Stimulated activated CD4-positive, alpha-beta T cell treated with anti-CD3 and anti-CD28 coated beads, TNF-alpha, amount 100 ng/mL, for 1 hour (primary cell): ENCODE measurements at places on chromosomes 2 and 18.

DNA sequence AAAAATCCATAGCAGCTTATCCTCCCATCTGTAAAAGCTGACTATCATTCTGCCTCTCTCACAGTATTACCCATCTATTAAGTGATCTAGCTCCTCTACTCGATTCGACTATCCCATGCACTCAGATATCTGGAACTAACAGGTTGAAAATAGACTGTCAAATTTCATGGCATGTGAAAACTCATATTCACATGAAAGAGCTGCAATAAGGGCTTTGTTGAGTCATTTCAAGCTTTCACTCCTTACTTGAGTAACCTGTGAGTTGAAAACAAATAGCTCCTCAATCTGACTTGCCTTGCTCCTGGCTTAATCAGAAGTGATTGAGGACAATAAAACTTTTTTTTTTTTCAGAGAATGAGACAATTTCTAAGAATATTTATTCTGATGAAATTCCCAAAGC lies 192.4 kb upstream of the ERBB4 start:
- DNase-seq: no peak

DNA sequence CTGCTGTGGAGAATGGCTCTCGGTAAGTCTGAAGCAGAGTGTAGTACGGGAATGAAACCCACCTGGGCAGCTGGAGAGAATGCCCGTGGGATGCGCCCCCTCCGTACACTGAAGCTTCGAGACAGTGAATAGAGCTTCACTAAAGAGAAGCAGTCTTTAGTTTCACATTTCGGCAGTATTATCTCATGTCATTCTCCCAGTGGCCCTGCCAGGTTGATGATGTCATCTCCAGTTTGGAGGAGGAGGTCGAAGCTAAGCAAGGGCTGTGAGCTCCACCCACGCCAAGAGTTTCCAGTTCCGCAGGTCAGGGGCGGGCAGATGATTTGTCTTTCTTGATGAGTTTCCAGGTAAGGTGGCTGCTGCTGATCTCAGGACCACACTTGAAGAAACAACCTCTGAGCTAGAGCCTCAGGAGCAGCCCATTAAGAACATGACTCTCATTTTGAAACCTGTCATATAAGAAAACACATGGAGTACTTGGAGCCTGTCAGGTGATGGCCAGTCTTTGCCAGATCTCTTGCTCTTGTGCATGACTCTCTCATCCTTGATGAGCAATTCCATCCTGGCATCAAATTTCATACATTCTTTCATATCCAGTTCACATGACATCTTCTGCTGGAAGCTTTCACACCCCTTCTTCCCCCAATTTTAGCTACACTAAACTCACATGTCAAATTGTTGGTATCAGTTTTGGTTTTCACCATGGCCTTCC lies 475.0 kb downstream of the RNF144A start:
- no peak for DNase-seq

DNA sequence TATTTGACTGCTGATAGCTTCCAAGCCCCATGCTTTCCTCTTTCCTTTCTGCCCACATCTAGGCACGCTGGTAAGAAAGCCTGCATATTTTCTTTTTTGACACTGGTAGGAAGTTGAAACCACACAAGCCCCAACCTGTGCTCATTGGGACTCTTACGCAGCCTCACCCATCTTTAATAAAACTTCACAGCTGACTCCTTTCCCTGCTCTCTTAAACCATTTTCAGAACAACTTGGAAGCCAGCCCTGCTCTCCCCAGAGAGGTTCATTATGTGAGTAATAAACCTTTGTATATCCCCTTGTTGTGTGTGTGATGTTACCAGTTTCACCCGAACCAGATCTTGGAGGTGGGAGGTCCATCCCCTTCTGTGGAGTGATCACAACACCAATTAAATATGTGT lies 268.4 kb downstream of the GPD2 start:
- no peak for DNase-seq

- no peak for DNase-seq
Measured at GRCh38 chr2:70895998-70896764, 39.5 kb upstream of the ATP6V1B1 start.

DNA sequence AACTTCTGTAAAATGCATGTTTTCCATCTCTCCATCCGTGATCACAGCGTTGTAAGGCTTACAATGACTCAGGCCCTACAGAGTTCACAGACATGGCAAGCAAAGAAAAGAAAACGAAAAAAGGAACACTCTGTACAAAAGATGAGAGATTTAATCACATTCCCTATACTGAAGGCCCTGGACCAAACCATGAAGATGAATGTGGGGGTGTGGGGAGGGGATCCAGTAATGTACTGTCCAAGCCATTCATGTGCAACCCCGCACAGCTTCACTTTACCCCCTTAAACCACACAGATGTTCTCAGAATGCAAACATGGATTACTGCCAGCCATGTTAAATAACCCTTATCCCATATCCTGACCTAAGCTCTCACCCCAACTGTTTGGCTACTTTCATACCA lies 391.1 kb downstream of the NCKAP5 start:
- no peak for DNase-seq

DNA sequence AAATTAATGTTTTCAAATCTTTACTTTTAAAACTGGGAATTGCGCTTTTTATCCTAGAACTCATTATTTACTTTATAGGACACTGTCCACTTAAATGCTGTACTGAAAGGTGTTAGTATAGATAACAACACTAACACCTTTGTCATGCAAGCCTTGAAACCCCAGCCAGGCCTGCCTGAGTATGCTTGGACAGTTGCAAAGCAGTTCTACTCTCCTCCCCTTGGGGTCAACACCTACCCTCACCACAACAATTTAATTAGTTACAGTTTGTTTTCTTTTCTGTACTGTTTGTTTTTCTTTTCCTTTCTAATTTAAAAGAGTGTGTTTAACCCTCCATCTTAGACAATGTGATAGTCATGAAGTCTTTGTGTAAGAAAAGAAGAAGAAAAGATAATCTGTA lies 18.9 kb upstream of the FAM98A start:
- DNase-seq: no peak

DNA sequence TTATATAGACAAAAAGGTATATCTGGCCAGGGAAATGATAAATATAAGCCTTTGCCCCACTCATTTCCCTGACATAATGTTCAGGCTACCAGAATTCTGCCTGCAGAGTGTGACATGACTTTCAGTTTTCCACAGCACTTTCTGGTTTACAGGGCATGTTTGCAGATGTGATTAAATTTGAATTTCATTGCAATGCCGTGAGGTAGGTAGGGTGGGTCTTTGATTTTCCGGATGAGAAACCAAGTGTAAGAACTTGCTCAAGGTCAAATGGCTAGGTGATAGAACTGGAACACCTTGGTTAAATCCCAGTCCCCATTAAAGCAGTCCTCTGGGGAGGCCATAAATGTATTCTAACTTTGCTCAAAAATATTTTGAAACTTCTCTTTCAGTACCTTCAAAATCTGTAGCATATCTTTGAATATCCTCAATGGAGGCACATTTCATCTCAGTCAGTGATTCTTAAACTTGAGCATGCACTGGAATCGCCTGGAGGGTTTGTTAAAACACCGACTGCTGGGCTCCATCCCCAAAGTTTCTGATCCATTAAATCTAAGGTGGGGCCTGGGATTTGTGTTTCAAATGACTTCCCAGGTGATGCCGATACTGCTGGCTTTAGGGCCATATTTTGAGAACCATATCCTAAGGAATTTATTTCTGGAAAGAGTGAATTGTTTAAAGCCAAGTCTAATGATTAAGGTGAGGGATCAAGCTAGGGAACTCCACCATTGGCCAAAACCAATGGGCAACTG lies 35.0 kb downstream of the MRPL33 start:
- DNase-seq: no peak

DNA sequence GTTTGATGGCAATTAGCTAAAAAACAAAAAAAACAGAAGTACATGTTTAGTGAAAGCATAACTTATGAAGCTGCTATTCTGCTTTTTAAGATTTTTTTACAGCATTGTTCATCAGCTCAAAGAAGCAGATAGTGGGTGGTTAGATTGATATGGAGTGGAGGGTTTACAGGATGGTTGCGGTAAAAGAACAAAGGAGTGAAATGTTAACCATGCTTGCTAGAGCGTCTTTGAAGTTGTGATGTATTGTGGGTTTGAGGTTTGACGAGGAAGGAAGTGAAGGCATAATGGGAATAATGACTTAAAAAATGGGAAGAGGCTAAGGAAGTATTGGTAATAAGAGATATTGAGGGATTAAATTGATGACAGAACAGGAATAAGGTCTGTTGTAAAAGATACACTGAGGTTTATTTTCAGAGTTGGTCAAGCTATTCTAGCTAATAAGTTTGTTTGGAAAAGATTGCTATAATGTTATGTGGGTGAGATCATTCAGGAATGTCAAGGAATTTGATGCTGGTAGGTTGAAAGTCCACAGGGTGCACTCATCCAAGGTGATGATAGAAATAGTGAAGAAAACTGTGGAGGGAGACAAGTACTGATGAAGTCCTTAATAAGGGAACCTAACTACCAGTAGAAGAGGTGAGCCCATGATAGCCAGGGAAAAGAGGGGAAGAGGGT lies 14.6 kb downstream of the SPOPL start:
- no peak for DNase-seq

DNA sequence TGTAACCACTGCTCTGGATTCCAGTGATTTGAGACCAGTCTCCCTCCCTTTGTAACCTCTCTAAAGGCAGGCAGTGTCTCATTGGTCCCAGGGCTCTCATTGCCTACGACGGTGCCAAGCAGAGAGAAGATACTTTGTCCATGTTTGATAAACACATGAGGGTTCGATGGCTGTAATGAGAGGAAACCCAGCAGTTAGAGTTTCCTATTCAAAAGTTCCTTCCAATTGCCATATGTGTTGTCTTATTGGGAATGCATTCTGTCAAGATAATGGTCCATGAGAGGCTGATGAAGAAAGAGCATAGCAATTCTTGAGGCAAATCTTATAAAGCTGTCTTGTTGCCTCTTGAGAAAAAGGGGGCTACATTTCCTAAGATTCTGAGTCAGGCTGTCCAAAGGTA lies 292.5 kb downstream of the LRRTM1 start:
- DNase-seq: no peak

DNA sequence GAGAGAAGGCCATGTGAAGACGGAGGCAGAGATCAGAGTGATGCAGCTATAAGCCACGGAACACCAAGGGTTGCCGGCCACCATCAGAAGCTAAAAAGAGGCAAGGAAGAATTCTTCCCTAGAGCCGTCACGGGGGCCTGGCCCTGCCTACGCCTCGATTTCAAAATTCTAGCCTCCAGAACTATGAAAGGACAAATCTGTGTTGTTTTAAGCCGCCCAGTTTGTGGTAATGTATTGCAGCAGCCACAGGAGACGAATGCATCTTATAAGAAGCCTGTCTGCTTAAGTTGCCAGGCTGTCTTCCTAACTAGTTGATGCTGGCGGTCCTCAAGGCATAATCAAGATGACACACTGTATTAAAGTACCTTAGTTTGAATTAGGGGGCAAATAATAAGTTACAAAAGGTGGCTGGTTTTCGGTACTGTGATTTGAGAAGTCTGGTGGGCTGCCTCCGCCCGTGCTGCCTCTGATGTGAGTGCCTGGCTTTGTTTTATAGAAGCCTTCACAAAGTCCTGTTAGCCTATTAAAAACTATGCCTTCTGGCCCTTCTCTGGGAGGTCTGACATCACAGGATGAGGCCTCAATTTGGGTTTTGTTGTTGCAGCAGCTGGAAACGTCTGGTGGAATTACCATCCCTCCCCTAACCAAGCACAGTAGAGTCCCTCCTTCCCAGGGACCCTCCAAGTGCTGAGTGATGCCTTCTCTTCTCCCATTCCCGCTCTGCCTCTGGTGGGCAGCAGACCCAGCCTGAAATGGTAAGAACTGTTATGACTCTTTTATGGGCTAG lies 53.6 kb downstream of the SRD5A2 start:
- DNase-seq: no peak

GRCh38 chr18:37483984-37484819 lies 81.4 kb downstream of the CELF4 start:
- no peak for DNase-seq

- no peak for DNase-seq
Measured at GRCh38 chr2:210252699-210253606, 27.7 kb upstream of the ACADL start.

DNA sequence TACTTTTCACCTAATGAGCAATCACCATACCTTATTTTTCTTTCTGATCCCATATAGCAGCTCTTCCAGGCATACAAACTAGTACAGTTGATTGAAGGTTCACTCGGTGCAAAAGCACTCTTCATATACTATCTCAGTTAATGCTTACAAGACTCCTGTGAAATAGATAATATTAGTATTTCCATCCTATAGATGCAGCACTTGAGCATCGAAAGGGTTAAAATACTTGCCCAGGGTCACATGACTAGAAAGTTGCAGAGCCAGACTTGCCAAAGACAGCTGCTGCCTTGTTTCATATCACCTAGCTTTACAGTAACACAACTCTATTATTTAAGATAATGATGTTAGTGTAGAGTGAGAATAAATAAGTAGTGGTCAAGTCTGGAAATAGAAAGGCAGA lies 466.0 kb upstream of the TNP1 start:
- DNase-seq: no peak

- DNase-seq: no peak
Measured at GRCh38 chr18:14997357-14997756, 249.4 kb downstream of the ANKRD30B start.

DNA sequence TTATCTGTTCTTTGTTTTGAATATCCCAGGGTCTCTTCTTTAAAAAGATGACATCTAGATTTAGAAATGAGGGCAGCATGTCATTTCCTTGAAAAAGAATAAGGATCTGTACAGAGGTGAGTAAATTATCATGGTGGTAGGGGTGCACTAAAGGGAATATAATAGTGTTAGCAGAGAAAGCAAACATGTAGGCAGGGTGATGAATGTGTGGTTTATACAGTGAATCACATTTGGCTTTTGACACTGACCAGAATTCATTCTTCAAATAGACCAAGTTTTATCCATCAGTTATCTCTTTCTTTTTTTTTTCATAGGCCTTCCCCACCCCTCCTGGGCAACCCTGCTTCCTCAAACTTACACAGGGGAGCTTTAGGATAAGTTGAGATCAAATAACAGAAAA lies 184.5 kb upstream of the LRP1B start:
- DNase-seq: no peak

DNA sequence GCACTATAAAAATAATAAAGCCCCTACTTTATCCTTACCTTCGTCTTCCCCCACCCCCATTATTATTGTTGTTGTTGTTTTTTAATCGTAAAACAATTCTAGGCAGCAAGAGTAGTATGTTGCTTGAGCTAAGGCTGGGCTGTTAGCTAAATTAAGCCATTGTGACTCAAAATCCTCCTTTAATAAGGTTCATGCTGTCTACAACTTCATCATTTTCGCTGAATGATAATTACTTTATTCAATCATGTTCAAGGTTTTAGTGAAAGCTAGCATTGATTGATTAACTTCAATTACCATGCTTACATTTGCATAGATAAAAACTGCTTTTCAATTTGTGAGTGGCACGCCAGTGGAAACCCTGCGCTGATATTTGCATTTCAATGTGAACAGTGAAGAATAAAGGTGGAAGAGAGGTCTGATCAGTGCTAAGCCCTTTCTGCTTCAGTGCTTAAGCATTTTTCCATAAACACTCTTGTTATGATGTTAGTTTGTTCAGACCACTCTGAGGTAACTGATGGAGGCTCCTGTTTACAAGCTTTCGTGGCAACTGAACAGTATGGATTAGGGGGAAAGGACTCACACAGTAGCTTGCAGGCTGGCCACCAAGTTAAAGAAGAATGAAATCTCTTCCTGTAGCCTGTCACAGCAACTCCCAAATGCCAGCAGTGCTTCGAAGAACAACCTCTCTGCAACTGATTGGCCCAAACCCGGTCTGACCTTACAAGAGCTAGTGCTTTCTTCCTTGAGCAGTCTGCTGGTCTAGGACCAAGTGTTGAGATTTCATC lies 156.8 kb downstream of the GPD2 start:
- no peak for DNase-seq

- no peak for DNase-seq
Measured at GRCh38 chr2:166112193-166112605, 15.6 kb downstream of the SCN1A start.
